ENCODE measurements at places on chromosomes 16 and 17. TPM values are rescaled to one million over a fixed set of nuclear protein-coding genes. Genes with fewer than 3 reads are reported as not detected.

Gene WNK4
- total RNA-seq: not detected

Gene PRAC1
- total RNA-seq: not detected

Gene SLC5A11
- not detected for total RNA-seq

Gene TMEM106A
- total RNA-seq: 2.9 TPM

Gene KRT28
- not detected for total RNA-seq

Gene UTS2R
- total RNA-seq: 29.1 TPM

Gene TRPV3
- total RNA-seq: 0.26 TPM

- no peak for DNase-seq
Measured at GRCh38 chr17:34442387-34443111, 79.5 kb upstream of the CCL1 start.

DNA sequence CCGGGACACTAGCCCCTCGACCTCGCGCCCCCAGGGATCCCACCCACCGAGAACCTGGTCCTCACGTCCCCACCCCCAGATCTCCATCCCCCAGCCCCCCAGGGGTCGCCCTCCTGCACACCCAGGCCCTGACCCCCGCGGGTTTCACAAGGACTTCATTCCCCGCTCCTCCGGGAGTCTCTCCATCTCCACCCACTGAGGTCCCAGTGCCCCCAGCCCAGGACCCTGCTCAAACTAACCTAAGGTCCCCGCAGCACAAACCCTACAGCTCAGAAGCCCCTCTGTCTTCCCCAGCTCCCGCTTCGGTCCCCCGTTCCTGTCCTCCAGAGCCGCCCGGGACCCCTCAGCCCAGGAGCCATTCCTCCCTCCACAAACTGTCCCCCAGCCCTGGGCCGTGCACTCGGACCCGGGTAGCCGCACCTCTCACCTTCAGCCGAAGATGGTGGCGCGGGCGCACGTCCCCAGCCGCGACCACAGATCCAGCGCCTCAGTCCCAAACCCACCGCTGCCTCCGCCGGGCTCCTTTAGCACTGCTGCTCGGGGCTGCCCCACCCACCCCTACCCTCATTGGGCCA lies at the start of gene MYH10:
Gene MYH10, minus strand, starts transcription at position 499 of the 575 bp plus-strand sequence. CDS start 7,479 bp downstream, outside the sequence.
- no peak for DNase-seq

GRCh38 chr16:83939266-83939855 lies 13.7 kb upstream of the OSGIN1 start:
- no peak for DNase-seq

- DNase-seq: no peak
Measured at GRCh38 chr17:45241328-45242028, 19.8 kb downstream of the FMNL1 start.

- DNase-seq: peak; percentile 94
Measured at GRCh38 chr17:43400943-43401717, 2.3 kb downstream of the ARL4D start.

DNA sequence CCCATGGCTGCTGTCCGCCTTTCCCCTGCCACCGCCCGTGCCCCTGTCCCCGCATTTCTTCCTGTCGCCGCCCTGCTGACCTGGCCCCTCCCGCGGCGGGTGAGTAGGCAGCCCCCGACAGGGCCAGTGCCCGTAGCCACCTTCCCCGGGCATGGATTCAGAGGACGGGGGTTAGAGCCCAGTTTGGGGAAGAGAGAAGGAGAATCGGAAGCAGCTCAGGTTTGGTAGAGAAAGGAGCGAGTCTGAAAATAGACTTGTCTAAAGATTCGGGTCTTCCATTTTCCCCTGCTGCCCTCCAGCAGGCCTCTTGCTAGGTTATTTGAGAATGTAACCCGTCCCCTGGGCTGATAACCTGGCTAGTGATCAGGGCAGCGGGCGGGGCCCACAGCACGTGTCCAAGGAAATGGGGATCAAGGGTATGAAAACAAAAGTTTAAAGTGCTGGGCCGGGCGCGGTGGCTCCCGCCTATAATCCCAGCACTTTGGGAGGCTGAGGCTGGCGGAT lies 7.9 kb upstream of the CLDN9 start:
- no peak for DNase-seq

DNA sequence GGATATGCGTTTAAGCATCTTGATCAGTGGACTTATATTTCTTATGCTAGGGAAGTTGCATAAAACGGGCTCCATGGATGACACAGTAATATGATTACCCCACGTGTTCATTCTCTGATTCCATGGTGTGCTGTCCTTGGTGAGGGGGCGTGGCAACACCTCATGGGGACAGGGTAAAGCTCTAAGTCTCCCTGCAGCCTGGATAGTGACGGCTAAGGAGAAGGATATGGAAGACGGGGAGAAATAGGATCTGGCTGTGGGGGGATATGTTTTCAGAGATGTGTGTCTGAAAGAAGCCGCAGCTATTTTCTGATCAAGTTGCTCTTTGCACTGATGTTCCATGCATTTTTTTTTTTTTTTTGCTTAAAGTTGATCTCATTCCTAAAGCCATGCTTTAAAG lies 84.3 kb downstream of the MARCHF10 start:
- DNase-seq: peak; percentile 34

DNA sequence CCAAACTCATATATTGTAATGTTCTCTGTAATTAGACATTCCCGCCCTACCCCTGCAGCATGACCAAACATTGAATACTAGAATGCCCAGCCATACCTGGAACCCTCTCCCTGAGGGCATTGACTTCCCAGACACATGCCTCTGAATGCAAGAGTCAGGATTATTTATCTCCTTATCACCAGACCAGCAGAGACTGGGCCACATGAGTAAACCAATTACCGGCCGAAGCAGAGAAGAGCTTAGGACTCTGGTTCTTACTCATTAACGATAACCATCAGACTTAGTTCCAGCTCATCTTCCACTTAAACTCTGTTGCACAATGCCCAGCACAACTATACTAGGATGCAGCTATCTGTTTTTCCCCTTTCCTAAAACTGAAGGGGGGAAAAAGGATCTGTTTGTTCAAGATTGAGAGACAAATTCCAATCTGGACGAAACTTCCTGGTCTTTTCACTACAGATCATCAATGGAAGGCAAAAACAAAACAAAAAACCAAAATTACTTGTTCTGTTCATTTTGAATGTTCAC lies 88.2 kb upstream of the CORO6 start:
- no peak for DNase-seq

All from myocyte (in vitro differentiated cells).